GM18507 (cell line): ENCODE measurements at places on chromosomes 7 and 10.

- no peak for DNase-seq
These were observed 97.7 kb downstream of the SH3PXD2A start for GRCh38 chr10:103757531-103758293.

- no peak for DNase-seq
These were observed 157.0 kb upstream of the MKLN1 start for GRCh38 chr7:131170440-131171271.

DNA sequence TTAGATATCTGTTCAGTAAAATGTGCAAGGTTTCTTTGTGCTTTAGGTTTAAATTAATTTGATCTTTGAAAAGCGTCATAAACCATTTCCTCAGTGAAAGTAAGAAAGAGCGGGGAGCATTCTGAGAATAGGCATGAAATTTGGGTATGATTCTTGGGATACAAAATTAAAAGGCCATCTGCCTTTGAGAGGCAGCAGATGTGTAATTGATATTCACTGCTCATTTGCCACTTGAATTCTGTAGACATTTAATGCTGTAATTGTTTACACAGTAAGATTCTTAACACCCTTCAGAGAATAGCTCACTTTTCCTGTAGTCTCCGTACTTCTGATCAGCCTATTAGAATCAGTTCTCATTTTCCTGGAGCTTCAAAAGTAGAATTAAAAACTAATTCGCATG lies 18.7 kb downstream of the FRMD4A start:
- no peak for DNase-seq

GRCh38 chr7:70523249-70523988 lies 608.5 kb upstream of the GALNT17 start:
- no peak for DNase-seq

- DNase-seq: no peak
These were observed 501.6 kb downstream of the TCERG1L start for GRCh38 chr10:130809761-130810515.

- DNase-seq: peak; percentile 36
These were observed 151.8 kb upstream of the YAE1 start for GRCh38 chr7:39414224-39415035.

GRCh38 chr7:151249732-151250072 lies 1.2 kb upstream of the SMARCD3 start:
- no peak for DNase-seq

DNA sequence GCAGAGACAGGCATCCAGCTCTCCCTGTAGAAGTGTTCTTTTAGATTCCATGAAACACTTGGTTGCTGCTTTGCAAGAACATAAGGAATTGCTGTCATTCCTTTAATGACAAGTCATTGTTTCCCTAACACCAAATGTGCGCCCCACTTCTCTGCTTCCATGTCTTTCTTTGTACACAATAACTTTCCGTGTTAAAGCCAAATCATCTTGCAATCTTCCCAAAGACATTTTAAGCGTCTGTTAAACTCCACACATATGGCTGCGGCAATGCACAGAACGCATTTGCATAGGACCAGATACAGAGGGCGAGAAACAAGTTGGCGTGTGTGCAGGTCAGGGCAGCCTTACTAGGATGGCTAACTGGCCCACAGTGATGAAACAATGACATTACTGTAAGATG lies 399.3 kb upstream of the PRKCQ start:
- DNase-seq: no peak

GRCh38 chr7:42522227-42522991 lies 285.4 kb upstream of the GLI3 start:
- no peak for DNase-seq

DNA sequence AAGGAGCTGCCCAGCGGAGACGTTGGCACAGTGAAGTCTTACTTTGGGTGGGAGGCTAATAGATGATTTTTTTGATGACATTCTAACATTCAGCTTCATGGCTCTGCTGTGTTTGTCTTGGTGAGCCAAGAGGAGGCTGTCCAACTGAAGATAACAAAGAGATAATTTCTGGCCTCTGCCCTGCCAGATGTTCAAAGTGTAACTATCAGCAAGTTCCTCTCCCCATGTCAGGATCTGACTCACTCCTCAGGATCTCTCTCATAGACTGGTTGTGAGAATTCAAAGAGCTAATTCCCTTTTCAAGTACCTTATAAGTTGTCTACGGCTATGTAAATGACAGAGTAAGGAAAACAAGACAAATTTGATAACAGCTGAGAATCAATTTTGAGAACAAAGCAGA lies 1340.9 kb downstream of the XPNPEP1 start:
- no peak for DNase-seq

DNA sequence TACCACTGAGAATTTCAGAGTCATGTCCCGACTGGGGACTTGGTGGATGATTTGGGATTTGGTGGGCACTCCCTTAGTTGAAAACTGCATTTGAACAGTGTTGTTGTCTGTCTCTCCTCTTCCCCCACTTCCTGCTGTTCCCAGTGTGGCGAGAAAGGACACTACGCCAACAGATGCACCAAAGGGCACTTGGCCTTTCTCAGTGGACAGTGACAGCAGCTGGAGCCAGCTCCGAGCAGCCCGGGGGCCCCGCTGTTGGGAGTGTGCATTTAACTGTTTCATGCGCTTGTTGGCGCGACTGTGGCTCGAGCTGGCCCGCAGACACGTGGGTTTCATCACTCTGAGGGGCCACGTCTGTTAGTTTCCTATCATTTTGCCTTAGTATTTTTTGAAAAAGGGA lies 9.7 kb downstream of the ATP5MF start:
- DNase-seq: no peak

DNA sequence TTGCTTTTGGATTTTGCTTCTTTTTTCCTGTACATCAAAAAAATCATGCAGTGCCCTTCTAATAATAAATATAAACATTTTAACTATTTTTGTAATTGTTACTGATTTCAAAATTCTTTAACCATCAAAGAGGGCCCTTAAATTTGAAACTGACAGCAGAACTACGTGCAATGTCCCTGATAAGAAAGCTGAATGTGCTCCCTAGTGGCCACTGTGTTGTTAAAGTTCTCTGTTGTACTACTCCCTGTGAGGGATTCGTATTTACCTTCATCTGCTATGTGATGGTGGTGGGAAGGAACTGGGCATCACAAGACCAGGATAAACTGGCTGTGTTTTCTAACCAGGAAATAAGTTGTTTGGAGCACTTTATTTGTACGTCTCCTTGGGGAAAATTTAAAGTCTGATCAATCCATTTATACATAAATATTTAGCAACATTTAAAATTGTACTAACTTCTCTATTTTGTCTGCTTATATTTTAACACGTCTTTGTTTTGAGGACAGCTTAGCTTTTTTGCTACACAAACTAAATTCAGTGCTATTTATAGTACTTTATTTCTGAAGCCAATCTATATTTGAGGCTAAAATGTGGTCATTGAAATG lies 322.4 kb downstream of the HGF start:
- DNase-seq: no peak

DNA sequence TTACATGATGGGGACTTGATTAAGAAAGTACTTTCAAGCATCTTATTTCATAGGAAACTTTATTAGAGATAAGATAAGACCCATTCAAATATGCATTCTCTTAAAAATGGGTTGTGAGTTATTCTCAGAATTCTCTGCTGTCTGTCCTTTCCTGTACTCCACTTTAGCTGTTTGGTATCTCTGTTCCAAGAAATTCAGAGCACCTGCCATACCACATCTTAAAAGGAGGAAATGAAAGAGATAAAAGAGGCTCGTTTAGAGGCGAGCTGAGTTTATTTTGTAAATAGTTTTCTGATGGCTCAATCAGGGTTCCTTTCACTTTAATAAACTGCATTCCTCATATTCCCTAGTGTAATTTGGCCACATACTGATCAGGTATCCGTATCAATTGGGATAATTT lies 87.2 kb downstream of the MDFIC start:
- DNase-seq: no peak
